Activated CD8-positive, alpha-beta memory T cell treated with anti-CD3 and anti-CD28 coated beads for 1 hour (primary cell): ENCODE measurements at places on chromosomes 11 and 22.

DNA sequence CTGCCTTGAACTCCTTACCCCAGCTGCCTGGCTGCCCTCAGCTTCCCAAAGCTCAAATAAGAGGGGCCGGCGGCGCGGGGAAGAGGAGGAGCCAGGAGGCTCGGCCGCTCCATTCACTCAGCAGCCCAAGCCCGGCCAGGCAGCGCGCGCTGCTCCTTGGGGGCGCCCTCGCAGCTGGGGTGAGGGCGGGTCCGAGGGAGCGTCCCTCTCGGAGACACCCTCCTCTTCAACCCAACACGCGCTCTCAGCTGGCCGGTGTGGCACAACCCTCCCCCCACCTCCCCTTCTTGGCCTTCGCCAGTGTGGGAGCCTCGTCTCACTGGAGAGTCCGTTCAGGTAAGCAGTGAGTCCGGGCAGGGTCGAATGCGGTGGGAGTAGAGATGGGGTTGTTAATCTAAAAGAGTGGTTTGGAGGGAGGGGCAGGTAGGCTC, at the start of gene WT1:
Gene WT1, minus strand, starts transcription at position 29 of the 431 bp plus-strand sequence.
- no peak for DNase-seq

DNA sequence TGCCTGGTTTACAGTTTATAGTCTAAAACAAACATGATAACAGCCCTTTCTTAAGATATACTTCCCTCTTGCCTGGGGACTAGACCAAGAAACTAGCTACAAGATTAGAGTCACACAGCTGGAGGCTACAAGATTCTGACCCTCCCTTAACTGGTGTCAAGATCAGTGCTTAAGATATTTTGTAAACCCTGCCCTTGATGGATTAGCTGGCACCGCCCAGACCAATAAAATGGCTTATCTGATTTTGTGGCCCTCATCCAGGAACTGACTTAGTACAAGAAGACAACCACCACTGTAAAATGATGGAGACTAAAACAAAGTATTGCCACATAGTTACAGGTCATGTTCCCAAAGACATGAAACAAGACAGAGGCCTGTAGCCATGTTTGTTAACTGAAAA, 53.4 kb downstream of the FAM181B start:
- no peak for DNase-seq

DNA sequence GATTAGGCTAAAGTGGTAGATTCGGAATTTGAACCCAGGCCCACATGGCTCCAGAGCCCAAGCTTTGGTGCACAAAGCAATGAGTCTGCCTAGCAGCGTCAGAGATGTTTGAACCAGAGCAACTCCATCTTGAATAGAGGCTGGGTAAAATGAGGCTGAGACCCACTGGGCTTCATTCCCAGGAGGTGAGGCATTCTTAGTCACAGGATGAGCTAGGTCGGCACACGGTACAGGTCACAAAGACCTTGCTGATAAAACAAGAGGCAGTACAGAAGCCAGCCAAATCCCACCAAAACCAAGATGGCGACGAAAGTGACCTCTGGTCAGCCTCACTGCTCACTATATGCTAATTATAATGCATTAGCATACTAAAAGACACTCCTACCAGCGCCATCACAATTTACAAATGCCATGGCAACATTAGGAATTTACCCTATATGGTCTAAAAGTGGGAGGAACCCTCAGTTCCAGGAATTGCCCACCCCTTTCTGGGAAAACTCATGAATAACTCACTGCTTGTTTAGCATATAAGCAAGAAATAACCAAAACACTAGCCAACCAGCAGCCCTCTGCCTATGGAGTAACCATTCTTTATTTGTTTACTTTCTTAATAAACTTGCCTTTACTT, 40.3 kb upstream of the DAGLA start:
- no peak for DNase-seq

GRCh38 chr22:46754110-46754799, 8.2 kb upstream of the TBC1D22A start:
- DNase-seq = no peak

GRCh38 chr22:45203150-45203951, 37.3 kb downstream of the KIAA0930 start:
- no peak for DNase-seq

DNA sequence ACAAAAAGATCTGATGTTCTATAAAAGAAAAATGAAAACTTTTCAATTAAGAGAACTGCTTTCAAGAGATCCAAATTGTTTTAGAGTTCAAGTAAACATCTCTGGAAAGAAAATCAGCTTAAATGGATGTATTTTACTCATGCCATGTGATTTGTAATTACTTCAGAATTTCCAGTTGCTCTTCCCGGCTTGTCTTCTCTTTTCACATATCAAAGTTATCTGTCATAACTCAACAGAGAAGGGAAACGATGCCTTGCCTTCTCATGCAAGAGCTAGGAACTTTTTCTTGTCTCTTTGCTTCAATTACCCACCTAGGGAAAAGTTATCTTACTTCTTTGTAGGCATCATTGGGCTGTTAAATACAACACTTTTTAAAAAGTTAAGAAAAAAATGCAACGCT, 255.2 kb upstream of the POU2AF2 start:
- no peak for DNase-seq

DNA sequence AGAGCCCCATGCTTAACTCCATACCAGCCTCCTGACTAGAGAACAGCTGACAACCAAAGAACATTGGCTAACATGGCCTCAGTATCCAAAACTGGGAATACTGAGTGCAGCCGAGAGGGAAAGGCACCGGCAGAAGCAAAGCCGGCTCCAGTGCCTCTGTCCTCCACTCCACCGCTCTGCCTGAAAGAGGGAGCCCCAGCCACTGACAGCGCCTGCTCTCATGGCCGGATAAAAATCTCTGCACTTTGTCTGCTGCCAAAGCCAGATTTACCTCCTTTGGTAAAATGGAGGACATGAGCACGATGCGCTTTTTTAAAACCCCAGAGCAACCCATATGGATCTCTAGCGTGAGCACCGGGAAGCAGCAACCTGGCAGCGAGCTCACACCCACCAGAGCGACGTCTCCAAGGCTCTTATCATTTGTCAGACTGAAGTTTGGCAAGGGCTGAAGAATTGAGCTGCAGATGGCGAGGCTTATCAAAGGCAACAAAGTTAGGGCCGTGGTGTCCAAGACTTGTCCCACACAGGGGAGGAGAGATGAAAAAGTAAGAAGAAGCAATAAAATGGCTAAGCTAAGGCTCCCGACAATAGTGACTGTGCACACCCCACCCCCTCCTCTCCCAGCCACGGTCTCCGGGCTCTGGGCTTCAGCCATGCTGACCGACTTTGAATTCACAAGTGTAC, 71.4 kb downstream of the EFCAB6 start:
- no peak for DNase-seq

- no peak for DNase-seq
Observed at GRCh38 chr22:20141186-20142077, 9.4 kb downstream of the CCDC188 start.

DNA sequence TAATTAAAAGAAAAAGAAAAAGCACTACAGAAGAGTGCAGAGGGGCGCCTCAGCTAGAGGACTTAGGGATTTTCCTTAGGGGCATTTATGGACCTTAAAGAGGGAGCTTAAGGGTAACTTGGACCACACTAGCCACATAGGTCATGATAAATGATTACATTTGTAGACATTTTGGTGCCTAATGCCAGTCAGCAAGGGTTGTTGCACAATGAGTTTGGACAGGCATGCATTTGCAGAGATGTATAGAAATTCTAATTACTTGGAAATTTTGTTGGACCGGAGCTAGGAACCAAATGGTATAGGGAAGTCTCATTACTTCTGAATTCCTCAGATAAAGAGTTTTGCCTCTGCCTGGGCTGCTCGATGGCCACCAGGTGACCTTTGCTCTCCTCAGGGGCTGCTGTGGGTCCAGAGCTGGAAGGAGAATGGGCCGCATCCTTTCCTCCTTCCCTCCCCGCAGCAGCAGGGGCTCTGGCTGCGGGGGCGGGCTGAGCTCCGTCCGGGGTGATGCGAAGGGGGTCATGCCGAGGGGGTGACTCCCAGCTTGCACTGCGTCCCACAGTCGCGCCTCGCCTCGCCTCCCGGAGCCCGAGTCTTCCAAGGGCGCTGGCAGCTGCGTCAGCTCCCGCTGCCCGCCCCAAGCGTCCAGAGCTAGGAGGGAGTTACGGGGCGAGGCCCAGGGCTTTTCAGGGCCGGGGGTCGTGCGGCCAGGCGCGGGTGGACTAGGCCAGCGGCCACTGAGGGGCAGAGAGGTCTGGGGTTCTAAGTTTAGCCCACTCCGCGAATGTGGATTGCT, 20.3 kb upstream of the MALAT1 start:
- DNase-seq = no peak

DNA sequence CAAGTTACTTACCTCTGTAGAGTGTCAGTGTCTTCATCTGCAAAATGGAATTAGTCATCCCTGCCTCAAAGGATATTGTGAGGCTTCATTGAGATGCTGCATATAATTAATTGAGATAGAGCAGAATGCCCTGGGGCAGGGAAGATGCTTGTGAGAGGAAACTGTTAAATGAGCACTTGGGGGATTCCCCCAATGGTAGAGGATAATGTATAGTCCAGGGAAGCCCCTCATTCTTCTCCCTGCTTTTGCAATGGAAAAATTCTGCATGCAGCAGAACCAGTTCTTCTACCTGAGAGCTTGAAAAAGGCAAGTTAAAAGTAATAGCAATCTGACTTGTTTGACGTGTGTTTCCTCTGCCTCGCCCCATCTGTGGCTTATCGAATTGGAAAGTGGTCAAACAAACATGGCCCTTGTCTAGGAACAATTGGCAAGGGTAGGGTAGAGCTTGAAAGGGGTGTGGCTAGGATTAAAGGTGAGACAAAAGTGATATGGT, 90.9 kb downstream of the NAV2 start:
- no peak for DNase-seq

GRCh38 chr11:21675049-21675616, 517.8 kb upstream of the ANO5 start:
- no peak for DNase-seq

- no peak for DNase-seq
Observed at GRCh38 chr11:16047073-16047472, 309.3 kb downstream of the SOX6 start.

DNA sequence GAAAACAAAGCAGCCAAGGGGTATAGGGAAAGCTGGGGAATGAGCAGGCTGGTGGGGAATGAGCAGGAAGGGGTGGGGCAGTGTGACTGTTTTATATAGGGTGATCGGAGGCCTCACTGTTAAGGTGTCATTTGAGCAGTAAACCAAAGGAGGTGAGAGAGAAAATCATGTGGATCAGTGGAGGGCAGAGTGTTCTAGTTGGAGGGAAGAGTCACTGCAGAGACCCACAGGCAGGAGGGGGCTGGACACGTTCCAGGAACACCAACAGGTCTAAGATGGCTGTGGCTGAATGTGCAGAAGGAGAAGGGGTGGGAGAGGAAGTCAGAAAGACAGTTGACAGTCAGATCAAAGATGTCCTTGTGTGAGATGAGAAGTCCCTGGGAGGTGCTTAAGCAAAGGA, 103.8 kb downstream of the ENTHD1 start:
- no peak for DNase-seq

DNA sequence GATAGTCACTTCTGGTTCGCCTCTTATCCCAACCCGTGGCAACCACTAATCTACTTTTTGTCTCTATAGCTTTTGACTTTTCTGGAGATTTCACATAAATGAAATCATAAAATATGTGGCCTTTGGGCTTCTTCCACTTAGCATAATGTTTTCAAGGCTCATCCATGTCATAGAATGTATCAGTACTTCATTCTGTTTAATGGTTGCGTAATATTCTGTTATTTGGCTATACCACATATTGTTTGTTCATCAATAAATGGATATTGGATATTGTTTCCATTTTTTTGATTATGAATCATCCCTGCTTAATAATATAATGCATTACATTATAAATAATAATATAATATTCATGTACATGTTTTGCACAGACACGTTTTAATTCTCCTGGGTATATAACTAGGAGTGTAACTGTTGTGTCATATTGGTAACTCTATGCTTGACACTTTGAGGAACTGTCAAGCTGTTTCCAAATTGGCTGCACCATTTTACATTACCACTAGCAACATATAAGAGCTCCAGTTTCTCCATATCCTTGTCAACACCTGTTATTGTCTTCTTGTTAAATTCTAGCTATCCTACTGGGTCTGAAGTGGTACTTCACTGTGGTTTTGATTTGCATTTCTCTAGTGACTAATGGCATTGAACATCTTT, 181.5 kb downstream of the CADM1 start:
- DNase-seq = no peak

DNA sequence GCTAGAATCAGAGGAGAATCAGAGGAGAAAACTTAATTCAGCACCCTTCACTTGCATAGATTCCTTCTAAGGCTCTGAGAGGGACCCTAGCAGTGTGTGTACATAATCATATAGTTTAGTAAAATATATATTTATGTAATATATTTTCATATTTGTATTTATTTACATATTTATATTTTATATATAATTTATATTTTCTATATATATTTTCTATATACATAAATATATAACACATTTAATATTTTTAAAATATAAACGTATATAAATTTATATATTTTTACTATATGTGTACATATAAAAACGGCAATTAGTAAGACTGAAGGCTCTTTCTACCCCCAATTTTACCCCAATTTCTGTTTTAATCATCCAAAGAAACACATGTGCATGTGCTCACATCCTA, 80.3 kb downstream of the NXPE2 start:
- DNase-seq = no peak

DNA sequence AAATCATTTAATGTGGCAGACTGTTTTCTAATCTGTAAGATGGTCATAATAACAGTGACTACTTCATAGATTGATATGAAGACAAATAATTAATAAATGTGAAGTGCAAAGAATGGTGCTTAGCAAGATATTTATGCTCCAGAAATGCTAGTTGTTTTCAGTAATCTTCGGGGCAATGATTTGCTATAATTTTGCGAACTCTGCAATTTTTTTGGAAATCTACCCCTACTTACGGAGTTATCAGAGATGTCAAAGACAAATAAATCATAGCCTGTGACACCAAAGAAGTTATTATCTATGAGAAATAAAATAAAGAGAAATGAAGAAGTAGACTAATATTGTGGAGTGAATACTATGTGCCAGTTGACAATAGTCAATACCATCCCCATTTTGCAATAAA, 634.1 kb upstream of the LRRC4C start:
- DNase-seq = no peak

- no peak for DNase-seq
Observed at GRCh38 chr22:31604746-31605705, 57.0 kb downstream of the PISD start.

DNA sequence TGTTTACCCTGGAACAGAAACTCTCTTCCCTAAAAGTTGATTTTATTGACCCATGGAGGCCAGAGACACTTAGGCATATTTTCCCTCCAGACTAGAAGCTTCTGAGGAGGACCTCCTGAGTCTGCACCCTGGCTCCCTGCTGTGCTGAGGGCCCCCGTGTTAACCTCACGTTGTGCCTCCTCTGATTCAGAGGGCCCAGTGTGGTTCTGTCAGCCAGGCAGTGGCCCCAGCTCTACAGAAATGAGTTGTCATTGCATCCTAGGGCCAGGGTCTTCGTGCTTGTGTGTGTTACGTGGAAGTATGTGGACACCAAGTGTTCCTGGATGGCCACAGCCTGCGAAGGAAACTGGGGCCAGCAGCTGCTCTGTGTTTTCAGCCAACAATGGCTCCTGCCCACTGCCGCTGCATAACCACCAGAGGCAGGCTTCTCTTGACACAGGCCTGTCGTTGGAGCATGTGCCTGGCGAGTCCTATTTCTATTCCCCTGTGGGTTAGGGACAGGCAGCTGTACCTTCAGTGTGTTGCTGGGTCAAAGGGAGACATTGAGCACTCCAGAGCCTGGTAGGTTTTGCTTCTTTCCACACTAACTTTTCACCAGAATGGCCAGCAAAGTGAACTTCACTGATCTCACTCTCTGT, 44.5 kb downstream of the MED15 start:
- no peak for DNase-seq

- peak; percentile 100 for DNase-seq
Observed at GRCh38 chr11:66282468-66283455, 4.8 kb downstream of the CNIH2 start.

GRCh38 chr11:124745835-124746620, 6.0 kb downstream of the VSIG2 start:
- DNase-seq = no peak
